ENCODE measurements at places on chromosomes 16 and 17. TPM values are rescaled to one million over a fixed set of nuclear protein-coding genes. Genes with fewer than 3 reads are reported as not detected.

- no peak for DNase-seq
Observed at GRCh38 chr16:50814541-50814940, 72.7 kb downstream of the CYLD start.

DNA sequence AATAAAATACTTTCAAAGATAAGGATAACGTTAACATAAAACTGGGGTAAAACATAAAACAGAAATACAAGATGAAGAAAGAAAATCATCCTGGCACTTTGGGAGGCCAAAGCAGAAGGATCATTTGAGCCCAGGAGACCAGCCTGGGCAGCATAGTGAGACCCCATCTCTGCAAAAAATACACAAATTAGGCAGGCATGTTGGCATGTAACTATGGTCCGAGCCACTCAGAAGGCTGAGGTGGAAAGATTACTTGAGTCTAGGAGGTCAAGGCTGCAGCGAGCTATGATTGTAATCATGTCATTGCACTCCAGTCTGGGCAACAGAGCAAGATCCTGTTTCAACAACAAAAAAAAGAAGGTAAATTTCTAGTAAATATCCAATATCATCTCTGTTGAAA lies 19.6 kb downstream of the TAT start:
- DNase-seq = no peak

SLC16A13 gene
- total RNA-seq = 1.4 TPM

DNA sequence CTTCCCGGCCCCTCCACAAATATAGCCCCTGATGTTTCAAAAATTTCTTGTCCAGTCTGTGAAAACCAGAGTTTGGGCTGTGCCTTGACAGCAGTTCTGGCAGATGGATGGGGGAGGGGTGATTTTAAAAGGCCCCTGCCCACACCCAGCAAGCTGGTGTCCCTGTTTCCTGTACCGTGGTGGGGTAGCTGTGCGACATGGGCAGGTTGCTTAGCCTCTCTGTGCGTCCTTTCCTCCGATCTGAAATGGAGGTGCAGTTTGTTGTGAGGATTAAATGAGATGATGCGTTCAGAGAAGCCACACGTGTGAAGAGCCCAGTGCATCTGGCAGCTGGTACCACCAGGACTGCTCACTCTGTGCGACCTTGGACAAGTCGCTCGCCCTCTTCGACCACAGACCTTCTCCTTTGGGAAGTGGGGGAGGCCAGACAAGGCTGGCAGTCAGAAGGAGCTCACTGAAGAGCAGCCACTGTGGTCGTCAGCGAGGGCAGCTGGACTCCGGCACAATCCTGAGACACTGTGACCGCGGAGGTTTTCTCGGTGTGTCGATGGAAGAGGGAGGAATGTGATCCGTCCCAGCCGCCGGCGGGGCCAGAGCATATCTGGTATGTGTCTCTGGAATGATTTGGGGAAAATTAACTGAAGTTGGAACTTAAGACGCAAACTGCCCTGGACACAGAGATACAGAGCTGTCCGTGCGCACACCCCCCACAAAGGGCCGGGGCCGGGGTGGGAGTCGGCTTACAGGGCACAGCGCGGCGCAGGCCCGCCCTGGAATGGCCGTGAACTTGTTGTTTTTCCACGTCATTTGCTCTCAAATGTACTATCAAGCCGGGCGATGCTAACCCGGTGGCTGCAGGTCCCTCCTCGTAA lies 721 bp upstream of the WFIKKN2 start:
- DNase-seq = peak; percentile 8

- DNase-seq = peak; percentile 4
Observed at GRCh38 chr16:84043486-84044117, 1.0 kb upstream of the SLC38A8 start.

GRCh38 chr16:3434373-3434772 lies 8.9 kb downstream of the ZNF597 start:
- DNase-seq = no peak

DNA sequence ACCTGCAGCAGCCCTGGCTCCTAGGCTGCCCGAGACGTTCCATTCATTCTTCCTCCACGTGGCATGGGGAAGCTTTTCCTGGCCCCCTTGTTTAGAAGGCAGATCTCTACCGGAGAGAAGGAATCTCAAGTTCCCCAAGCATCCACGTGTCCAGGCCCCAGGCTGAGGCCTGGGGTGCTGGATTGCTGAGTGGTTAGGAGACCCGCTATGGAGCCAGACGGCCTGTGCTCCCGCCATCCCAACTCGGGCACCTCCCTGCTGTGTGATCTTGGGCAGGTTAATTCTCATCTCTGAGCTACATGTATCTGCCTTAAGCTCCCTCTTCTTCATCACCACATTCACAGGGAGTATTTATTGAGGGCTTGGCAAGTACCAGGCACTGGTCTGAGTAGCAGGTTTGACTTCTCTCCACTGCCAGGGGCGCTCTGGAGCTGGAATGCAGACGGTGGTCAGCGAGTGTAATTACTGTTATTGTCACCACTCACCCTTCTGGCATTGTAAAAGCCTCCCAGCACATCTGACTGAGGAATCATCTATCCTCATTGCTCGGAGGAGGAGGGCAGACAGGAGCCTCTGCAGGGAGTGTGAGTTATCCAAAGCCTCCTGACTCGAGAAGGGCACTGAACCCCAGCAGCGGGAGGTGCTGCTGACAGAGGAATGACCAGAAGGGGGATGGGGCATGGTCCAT lies 1.1 kb upstream of the ADGRG1 start:
- peak; percentile 79 for DNase-seq

GRCh38 chr17:66115246-66115645 lies 76.7 kb downstream of the CEP112 start:
- no peak for DNase-seq

PSKH1 gene
- 17.6 TPM for total RNA-seq

DNA sequence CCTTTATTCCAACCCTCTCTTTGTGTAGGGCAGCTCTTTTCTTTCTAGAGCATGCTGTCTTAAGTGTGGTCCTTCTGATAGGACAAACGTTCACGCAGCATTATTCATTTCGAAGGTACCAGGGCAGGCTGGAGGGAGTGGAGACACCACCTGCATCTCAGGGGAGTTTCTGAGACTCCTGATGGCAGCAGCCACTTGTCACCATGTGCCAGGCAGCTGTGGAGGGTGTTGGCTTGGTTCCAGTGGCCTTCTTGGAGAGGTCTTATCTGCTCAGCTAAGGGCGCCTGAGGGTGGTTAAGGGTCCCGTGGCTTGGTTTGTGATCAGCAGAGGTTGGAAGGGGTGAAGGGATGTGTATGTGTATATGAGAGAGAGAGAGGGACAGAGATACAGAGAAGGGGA lies 257.1 kb upstream of the EEF2KMT start:
- DNase-seq = no peak

DNA sequence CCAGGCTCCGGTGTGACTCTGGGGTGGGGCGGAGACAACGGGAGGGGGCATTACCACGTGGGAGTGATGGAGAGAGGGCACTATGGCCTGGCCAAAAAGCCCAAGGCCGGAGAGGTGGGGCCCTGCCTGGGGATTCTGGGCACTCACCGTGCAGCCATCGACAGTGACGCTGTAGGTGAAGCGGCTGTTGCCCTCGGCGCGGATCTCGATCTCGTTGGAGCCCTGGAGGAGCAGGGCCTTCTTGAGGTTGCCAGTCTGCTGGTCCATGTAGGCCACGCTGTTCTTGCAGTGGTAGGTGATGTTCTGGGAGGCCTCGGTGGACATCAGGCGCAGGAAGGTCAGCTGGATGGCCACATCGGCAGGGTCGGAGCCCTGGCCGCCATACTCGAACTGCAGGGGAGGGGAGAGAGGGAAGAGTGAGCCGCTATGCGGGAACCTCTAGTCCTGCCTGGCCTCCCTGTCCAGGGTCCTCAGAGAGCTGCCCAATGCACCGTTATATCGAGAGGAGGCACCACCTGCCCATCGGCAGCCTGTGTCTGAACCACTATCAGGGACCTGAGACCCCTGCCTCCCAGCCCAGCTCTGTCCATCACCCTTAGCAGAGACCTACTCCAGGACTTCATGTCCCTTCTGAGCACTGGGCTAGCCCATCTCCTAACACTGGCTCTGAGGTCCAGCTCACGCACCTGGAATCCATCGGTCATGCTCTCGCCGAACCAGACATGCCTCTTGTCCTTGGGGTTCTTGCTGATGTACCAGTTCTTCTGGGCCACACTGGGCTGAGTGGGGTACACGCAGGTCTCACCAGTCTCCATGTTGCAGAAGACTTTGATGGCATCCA lies 15.6 kb downstream of the COL1A1 start:
- DNase-seq = no peak

NAGS gene
- 2.0 TPM for total RNA-seq

ABCA5 gene
- total RNA-seq = 18.5 TPM

- no peak for DNase-seq
Observed at GRCh38 chr16:10922328-10923145, 19.7 kb downstream of the DEXI start.

DNA sequence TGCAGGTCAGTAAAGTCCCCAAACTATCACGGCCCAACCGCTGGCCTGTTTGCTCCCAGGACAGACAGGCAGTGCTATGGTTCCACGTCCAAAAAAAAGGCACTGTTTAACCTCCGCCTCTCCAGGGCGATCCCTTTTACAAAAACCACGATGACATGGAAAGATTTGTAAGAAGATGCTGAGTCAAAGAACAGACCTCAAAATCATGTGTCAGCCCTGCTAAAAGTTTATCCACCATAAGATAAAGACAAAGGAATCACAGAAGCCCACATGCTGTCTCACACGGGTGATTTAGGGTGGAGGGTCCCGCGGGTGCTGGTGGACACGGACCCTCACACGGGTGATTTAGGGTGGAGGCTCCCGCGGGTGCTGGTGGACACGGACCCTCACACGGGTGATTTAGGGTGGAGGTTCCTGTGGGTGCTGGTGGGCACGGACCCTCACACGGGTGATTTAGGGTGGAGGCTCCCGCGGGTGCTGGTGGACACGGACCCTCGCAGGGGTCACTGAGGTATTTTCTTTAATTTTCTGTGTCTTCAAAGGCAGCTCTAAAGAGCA lies 117.2 kb upstream of the METRNL start:
- DNase-seq = no peak

ZNF821 gene
- 6.8 TPM for total RNA-seq

SOCS1 gene
- 0.26 TPM for total RNA-seq
